ENCODE measurements at places on chromosomes 16 and 17.

DNA sequence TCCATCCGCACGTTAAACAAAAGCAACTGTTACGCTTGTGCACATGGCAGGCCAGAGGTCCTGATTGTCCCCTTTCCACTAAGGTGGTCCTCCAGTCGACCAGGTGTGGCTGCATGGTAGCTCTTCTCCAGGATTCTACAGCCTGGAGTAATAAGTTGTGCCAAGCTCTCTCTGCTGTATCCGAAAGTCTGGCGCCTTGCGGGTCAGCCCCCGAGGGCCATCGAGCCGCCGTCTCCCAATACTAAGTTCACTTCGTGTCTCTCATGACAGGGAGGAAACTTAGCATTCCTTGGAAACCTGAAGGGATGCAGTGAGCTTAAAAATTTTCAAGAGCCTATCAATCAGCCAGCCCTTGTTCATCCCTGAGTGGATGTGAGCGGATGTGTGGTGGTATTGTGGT, 5.3 kb upstream of the ENDOV start:
- no peak for DNase-seq

DNA sequence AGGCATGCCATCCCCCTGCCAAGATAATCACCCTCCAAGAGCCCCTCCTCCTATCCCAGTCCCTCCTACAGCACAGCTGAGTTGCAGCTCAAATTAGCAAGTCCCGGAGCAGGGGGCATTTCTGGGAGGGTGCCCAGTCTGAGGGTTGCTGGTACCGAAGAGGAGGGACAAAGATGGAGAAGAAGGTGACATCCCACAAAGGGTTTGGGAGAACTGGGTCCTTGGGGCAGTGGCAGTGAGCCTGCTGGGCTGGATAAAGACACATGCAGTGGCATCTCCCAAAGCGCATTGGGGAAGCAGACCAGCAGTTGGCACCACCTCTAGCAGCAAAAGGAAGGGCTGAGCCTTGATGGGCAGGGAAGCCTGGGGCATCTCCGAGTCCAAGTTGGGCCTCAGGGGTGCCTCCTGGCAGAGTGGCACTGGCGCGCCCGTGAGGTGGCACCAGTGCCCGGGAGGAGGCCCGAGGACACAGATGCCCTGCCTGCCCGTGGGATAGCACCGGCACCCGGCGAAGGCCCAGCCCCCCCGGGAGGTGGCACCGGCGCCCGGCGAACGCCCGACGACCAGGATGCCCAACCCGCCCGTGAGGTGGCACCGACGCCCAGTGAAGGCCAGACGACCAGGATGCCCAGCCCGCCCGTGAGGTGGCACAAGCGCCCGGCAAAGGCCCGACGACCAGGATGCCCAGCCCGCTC, 622 bp downstream of the TOM1L2 start:
- no peak for DNase-seq

DNA sequence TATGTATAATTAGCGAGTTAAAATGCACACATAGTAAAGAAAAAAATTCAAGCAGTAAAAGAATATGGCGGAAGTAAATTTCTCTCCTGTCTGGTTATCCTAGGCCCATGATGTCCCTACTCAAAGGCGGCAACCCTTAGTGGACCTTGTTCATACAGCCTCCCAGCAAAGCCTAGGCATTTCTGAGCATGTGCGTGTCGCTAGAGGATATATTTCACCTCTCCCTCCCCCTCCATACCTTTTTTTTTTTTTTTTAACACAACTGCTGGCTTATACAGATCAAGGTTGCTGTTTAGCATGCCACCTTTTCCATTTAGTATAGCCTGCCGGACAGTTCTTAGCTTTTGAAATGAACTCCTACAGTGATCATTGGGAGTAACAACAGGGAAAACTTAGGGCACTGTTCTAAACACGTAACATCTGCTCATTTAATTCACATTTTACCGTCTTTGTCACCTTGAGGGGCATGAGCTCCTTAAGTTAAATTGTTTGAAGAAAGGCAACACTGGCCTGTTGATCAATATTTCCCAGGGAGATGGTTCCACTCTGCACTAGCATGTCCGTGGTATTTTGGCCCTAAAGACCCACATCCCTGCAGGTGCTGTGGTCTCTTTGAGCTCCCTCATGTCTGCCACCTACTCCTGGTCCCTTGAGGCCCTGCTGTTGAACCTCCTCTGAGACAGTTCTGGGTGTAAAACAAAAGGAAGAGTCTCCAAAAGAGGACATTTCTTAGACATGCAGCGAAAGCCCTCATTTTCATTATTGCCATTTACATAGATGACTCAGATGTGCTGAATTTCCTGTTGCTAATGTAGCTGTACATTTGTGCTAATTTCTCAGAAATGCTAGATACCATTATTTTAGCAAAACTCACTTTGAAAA, 4.1 kb upstream of the TNFRSF13B start:
- no peak for DNase-seq

- no peak for DNase-seq
Measured at GRCh38 chr17:16447676-16448075, 32.3 kb downstream of the TRPV2 start.

DNA sequence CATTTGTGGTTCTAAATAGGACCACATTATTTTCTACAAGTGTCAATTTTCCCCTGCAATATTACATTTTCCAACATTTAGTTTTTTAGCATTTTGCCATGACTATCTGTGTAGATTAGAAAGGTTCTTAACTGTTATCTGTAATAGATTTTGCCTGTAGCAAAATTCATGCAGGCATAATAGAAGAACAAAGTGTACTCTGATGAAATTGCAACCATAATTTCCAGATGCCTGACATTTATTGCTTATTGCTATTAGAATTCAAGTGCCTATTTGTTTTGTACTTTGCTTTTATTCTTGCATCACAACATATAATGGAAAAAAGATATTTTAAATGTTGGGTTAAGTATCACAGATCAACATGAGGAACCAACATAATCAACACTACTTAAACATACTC, 337.7 kb downstream of the TOX3 start:
- no peak for DNase-seq

DNA sequence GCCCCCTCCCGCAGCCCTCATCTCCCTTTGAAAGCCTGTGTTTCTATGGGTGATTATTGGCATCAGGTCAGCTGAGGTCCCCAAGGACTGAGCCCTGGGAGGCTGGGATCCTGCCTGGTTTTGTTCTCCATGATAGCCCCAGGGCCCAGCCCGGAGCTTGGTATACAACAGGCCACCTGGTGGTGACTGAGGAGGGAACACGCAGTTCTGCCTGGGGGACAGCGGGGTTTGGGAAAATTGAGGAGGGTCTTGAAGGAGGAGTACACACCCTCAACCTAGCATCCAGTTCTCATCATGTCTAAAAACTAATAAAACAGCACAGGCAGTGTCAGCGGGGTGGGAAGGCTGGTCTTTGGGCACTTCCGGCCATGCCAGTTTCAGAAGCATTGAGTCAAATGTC, 335.1 kb downstream of the CPPED1 start:
- DNase-seq: no peak

GRCh38 chr17:73754886-73755400, 110.7 kb upstream of the SDK2 start:
- no peak for DNase-seq

- DNase-seq: no peak
Measured at GRCh38 chr16:89149386-89149785, 22.2 kb upstream of the CDH15 start.

GRCh38 chr17:74919440-74920305, 3.4 kb downstream of the USH1G start:
- DNase-seq: no peak

GRCh38 chr16:47873434-47873833, 282.4 kb downstream of the ABCC12 start:
- no peak for DNase-seq

DNA sequence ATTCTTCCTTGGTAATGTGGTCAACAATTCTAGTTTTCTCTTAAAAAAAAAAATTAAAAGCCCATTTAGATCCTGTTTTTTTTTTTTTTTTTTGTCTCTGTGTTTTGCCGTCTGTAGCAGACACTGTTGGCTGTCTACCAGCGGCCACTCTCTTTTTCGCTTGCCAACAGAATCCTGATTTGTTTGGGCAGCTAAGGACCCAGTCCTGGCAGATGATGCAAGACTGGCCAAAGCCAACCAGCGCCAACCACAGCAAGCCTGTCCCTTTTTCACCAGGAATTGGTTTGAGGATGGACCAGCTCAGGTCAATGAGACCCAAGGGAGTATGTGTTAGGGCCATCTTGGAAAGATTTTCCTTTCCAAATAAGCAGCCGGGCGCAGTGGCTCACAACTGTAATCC, 28.2 kb downstream of the ST3GAL2 start:
- DNase-seq: no peak

- DNase-seq: no peak
Measured at GRCh38 chr17:44390250-44390870, 911 bp upstream of the ITGA2B start.

DNA sequence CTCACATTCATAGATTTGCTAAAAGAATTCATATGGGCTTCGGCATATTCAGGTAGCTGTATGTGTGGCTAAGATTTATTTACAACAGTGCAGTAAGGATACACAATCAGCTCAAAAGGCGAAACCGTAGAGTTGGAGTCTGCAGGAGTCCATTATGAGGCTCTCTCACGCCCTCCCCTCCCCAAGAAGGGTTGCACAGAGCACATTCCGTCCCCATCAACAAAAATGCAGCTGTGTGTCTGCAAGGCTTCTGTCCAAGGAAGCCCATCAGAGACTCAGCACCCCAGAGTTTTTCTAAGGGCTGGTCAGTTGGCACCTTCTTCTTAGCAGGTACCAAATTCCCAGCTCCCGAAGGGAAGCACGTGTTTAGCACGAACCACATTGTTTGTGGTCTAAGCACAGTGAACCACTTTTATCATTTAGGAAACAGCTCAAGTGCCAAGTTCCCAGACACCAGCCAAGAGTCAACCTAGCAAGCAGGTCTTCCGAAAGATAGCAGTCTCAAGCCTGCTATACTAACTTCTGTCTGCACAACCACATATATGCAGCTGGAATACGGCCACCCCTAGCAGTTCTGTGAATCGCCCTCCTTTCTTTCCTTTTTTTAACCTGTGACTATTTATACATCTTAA, 28.5 kb upstream of the MEAK7 start:
- no peak for DNase-seq

DNA sequence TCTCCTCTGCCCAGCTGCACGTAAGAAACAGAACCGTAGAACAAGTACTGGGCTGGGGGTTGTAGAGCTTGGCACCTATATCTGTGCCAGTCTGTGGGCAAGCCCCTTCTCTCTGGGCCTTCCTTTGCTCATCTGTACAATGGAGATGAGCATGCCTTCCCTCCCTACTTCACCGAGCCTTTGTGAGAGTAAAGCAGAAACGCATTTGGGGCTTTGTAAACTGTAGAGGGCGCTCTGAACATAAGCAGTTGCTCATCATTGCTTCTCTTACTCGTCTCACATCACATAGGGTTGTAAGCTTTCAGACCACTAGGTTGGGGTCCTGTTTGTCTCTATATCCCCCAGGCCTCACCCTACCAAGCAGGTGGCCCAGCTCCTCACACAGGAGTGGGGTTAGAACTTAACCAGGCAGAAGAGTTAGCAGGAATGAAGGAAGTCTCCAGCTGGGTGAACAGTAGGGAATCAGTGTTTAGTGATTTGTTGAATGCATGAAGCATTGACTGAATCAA, 15.1 kb downstream of the SAMD14 start:
- DNase-seq: no peak

GRCh38 chr17:34651402-34651811, 72.0 kb downstream of the TMEM132E start:
- no peak for DNase-seq

GRCh38 chr17:30788918-30789317, 35.6 kb downstream of the CRLF3 start:
- no peak for DNase-seq

GRCh38 chr16:66364117-66364958, 2.2 kb upstream of the CDH5 start:
- DNase-seq: no peak

GRCh38 chr16:8623634-8624033, 2.1 kb downstream of the METTL22 start:
- no peak for DNase-seq

- no peak for DNase-seq
Measured at GRCh38 chr16:88539652-88540345, 30.4 kb upstream of the ZC3H18 start.

DNA sequence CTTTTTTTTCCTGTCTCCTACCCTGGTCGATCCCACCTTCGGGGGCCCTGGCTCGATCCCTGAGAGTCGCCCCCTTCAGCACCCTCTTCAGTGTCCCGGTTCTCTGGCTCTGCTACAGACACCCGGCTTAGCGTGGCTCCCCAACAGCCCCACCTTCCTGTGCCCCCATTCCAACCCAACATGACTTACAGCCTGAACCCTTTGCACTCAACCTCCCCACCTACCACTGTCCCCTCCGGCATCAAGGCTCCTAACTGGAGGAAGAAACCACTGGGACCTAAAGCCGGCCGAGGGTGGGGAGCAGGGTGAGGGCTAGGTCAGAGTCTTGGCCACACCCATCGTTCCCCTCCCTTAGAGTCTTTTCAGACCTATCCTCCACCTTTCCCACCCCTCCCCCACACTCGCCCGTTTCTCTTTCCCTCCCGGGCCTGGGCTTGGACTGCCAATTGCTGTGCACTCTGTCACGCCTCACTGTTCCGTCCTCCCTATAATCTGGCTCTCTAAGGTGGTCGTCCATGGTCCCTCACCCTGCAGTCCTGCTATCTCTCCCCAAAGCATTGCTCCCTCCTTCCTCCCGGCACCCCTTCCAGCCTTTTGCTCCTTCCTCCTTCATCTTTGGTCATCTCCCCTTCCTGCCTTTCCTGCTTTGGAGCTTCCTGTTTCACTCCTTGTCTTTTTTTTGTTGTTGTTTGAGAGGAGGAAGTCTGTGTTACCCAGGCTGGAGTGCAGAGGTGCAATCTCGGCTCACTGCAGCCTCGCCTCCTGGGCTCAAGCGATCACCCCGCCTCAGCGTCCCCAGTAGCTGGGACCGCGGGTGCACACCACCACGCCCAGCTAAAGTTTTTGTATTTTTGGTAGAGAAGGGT, 890 bp upstream of the CLDN7 start:
- DNase-seq: peak; percentile 48

DNA sequence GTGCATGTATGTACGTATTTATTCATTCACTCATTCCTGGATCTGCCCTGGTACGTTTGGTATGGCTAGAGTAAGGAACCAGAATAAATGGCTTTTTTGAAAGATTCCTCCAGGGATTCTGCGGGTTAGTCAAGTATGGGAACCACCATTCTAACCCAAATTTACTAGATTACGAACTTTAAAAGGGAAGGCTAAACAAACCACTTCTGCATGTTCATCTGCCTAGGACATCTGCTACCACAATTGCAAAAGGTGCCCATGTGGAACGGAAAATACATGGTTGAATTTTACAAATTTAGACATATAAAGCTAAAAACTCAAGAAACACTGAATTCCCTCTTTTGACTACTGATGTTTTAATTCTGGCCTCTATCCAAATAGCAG, 22.1 kb downstream of the CYTH1 start:
- no peak for DNase-seq

GRCh38 chr17:10754109-10754508, 24.3 kb upstream of the TMEM220 start:
- no peak for DNase-seq

GRCh38 chr17:82667668-82668000, 19.4 kb upstream of the WDR45B start:
- DNase-seq: no peak

GRCh38 chr17:31595666-31596381, 204.3 kb downstream of the RAB11FIP4 start:
- DNase-seq: no peak

GRCh38 chr16:73545290-73545689, 497.4 kb upstream of the ZFHX3 start:
- DNase-seq: no peak

Measured in renal pelvis (tissue), 12 donors.